ENCODE measurements at places on chromosomes 3 and 15. TPM values are rescaled to one million over a fixed set of nuclear protein-coding genes. Genes with fewer than 3 reads are reported as not detected.

Gene HHATL
- total RNA-seq: 18.1 TPM

Gene XCR1
- total RNA-seq: 0.18 TPM

GRCh38 chr3:184808021-184808420, 3.9 kb upstream of the VPS8 start:
- no peak for DNase-seq
- H3K27ac ChIP-seq: no peak overlapping the region
- H3K27me3 ChIP-seq: no peaks in the 10 kb centered on the region
- peaks cover 9% of the 10 kb centered on the region for H3K4me1 ChIP-seq
- H3K36me3 ChIP-seq: no peaks in the 10 kb centered on the region

DNA sequence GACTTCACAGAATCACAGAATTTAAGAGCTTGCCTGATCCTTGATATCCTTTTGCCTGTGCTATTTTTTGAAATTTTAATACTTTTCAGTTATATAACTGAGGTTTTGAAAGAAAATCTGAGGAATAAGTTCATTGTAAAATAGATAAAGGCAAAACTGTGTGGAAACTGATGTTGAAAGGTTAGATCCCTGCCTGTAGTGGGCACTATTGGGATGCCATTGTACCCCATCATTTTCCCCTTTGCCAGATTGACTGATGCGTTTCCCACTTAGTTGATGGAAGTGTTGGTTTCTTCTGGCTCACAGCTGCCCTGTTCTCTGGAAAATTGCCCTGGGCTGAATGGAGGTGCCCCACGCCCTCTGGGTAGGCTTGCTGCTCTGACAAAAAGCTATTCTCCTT, 387.9 kb downstream of the RBMS3 start:
- H3K27ac ChIP-seq: no peak overlapping the region
- H3K36me3 ChIP-seq: peaks cover 5% of the 10 kb centered on the region
- no peaks in the 10 kb centered on the region for H3K4me1 ChIP-seq
- no peak overlapping the region for H3K4me3 ChIP-seq

- no peaks in the 10 kb centered on the region for H3K4me1 ChIP-seq
- H3K36me3 ChIP-seq: no peaks in the 10 kb centered on the region
- no peak overlapping the region for H3K4me3 ChIP-seq
- peak; percentile 47 for DNase-seq
- no peaks in the 10 kb centered on the region for H3K27me3 ChIP-seq
Measured at GRCh38 chr3:28122227-28122626, 119.2 kb upstream of the CMC1 start.

GRCh38 chr15:58588096-58588495, 156.3 kb downstream of the LIPC start:
- DNase-seq: no peak
- no peaks in the 10 kb centered on the region for H3K27me3 ChIP-seq
- no peak overlapping the region for H3K27ac ChIP-seq
- no peaks in the 10 kb centered on the region for H3K4me1 ChIP-seq
- no peak overlapping the region for H3K4me3 ChIP-seq

DNA sequence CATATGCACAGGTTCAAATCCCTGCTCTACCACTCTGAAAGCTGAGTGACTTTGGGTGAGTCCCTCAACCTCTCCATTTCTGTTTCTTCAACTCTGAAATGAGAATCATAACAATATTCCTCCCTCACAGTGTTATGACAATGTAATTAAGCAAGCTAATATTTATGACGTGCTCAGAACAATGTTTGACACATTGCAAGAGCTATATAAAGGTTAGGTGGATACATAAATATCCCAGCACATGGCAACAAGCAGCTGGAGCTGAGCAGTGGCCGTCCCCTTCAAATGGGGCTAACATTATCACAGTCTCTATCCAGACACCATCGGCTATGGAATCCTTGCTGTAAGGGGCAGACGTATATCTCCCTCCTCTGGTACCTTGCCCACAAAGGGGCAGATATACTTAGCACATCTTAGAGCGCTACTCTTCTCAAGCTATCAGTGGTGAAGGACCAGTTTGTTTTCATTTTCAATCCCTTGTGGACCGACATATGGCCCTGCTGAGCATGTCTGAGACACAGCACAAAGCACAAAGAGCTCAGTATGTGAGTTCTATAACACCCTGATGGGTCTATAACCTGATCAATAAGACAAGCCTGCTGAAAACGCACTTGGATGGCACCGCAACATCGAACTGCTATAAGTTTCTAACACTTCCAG, 80.9 kb downstream of the PRICKLE2 start:
- peak overlapping the region; percentile 53 for H3K27ac ChIP-seq
- DNase-seq: no peak
- H3K4me1 ChIP-seq: peaks cover 27% of the 10 kb centered on the region
- H3K27me3 ChIP-seq: no peaks in the 10 kb centered on the region
- no peak overlapping the region for H3K4me3 ChIP-seq
